GM12891 (cell line): ENCODE measurements at places on chromosomes 1 and 21.
A peak's percentile ranks its signal among the peaks of the same experiment; 100 is the strongest.

DNA sequence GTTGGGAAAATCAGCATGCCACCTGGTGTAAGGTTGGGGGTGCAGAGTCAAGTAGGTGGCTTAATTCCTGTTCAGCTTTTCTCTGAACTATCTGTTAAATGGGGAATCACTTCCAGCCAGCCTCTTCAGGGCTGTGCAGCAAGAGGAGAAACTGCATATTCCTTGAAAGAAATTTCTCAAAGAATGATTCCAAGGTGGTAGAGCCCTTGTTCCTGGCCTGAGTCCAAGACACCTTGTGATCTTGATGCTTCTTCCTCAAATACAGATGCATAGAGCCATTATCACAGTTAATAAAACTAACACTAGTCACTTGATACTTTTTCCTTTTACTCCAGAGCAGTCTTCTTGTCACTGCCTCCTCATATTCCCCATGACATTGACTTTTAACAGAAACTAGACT lies 5.2 kb downstream of the TXLNA start:
- DNase-seq = no peak

DNA sequence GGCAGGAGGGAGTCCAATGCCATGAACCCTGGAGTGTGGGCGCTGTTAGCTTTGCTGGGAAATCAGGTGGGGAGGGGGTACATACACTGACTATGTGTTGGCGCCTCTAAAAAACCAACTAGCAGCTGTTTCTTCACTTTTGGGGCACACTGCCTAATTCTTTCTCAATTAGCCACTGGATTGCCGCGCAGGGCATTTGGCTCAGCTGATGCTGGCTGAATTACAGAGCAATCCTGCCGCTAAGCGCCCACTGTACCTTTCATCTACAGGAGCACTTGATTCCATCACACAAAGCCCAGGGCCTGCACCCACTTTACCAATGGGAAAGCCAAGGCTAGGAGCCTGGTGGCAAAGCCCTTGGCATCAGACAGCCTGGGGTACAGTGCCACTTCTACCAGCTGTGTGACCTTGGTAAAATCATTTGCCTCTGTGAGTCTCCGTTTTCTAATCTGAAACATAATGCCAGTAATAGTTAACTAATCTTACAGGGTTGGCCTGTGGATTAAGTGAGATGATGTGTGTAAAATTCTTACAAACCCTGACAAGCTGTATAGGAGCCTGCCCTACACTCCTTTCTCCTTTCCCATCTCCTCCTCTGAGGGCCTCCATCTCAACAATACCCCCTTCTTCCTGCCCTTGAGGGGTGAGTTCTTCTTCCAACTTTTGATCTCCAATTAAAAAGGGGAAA lies 59.0 kb downstream of the UBE2T start:
- DNase-seq = no peak

GRCh38 chr1:89279011-89279466 lies 6.4 kb upstream of the GBP5 start:
- DNase-seq = no peak

- DNase-seq = peak; percentile 70
These were observed 160.4 kb downstream of the RUNX1 start for GRCh38 chr21:34888569-34889319.
